ENCODE measurements at places on chromosomes 11 and 22.
A peak's percentile ranks its signal among the peaks of the same experiment; 100 is the strongest.

DNA sequence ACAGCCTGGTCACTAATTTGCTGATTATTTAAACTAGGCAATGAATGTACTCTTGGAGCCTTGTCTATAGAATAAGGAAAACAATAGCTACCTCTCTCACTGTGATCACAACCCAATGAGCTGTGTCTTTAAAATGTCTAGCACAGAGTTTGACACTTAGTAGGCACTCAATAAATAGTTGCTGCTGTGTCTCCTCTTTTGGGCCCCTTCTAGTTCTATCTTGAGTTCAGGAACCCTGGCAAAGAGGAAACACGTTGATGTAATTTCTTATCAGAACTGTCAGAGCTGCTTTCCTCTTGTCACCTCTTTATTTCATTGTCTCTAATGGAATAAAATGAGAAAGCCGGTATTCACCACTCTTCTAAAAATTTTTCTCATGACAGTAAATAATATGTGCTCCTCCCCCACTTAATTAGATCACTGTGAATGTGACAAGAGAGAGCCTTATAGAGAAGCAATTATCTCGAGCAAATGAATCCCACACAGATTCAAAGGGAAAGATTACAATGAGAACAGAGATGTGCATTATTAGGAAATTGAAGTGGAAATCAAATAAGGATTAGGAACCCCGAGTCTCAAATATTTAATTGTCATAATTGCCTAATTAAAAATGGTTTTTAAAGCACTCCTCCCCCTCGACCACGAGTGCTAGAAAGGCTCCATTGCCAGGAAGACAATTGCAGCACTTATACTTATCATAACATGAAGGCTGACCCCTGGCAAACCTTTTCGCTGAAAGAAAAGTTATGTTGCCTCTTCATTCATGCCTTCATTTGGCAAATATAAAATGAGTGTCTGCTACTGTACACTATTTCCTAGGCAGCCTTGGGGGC lies 175.0 kb upstream of the BDNF start:
- DNase-seq, result no peak

- DNase-seq, result no peak
These were observed 184.6 kb downstream of the LRRC4C start for GRCh38 chr11:41274831-41275230.

- DNase-seq, result no peak
These were observed 21.3 kb downstream of the TRIM44 start for GRCh38 chr11:35683728-35684339.

GRCh38 chr11:2347308-2347830 lies 29.7 kb upstream of the CD81 start:
- DNase-seq, result no peak

DNA sequence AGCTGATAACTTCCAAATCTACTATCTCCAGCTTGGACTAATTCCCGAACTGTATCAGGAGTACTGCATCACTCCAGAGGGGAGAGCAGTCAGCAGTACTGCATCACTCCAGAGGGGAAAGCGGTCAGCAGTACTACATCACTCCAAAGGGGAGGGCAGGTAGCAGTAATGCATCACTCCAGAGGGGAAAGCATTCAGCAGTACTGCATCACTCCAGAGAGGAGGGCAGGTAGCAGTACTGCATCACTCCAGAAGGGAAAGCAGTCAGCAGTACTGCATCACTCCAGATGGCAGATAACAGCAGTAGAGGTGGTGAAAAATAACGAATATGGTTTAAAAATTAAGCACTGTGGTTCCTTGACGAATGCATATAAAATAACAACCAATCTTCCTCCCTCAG lies 8.4 kb downstream of the CWC15 start:
- no peak for DNase-seq

DNA sequence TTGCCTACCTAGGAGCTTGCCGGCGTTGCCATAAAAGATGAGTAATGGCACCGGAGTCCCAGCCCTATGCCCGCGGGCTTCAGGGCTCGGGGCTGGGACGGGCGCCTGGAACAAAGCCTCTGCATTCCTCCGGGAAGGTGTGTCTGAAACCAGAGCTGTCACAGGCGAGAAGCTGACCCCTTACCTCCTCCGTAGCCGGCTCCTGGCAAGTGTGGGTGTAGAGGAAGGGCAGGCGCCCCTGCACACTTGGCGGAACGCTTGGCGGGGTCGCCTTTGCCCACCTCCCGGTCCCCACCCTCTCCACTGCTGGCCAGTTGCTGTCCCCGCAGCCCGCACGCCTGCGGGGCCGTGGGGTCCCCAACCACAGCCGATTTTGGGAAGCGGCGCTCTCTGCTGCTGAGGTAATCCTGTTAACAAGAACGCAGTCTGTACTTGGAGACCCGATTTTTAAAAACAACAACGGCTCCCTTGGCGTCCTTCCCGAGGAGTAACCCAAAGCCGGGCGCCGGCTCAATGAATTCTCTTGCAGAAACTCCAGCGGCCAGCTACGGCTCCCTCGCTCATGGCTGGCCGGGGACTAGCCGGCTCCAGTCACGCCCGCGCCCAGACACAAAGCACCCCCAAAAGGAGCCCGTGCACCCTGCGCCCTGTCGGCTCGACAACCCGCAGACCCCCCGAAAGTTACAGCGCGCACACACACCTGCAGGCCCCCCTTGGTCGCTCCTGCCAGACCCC lies 89.2 kb downstream of the PLEKHA7 start:
- DNase-seq, result no peak

DNA sequence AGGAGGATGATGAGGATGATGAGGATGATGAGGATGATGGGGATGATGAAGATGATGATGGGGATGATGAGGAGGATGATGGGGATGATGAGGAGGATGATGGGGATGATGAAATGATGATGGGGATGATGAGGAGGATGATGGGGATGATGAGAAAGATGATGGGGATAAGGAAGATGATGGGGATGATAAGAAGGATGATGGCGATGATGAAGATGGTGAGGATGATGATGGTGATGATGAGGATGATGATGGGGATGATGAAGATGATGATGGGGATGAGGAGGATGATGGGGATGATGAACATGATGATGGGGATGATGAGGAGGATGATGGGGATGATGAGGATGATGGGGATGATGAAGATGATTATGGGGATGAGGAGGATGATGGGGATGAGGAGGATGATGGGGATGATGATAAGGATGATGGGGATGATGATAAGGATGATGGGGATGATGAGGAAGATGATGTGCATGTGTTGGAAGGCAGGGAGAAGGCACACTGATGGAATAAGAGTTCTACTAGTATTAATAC lies 78.9 kb upstream of the MTMR2 start:
- DNase-seq, result no peak

DNA sequence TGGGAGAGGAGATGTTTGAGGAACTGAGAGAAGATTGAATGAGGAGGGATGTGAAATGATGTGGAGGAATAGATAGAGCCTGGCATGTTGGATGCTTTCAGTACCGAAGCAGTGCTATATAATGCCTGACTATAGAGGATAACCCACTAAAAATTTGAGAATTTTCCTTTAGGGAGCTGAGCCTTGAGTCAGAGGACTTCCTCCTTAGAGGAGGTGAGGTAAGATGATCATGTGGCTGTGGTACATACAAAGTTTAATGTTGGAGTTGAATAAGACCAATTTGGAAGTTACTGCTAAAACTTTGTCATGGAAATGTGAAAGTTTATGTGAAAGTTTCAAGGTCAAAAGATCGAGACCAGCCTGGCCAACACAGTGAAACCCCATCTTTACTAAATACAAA lies 66.9 kb downstream of the YAP1 start:
- no peak for DNase-seq

GRCh38 chr22:24812950-24813775 lies 7.2 kb downstream of the SGSM1 start:
- DNase-seq, result no peak

DNA sequence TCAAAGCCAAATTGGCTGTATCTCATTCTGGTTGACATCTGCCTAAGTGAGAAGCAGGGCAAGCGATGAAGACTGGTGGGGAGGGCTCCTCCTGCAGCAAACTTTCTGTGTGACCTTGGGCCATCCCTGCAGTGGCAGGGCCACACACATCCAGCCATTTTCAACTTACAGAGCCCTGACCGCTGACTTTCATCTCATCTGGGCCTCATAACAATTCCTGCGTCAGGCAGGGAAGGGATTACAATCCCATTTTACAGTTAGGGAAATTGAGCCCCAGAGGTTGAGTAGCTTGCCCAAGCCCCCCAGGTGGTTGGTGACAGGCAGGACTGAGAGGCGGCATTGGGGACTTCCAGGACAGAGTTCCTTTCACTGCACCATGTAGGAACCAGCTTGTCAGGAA lies 21.9 kb downstream of the TPBGL start:
- DNase-seq, result no peak

DNA sequence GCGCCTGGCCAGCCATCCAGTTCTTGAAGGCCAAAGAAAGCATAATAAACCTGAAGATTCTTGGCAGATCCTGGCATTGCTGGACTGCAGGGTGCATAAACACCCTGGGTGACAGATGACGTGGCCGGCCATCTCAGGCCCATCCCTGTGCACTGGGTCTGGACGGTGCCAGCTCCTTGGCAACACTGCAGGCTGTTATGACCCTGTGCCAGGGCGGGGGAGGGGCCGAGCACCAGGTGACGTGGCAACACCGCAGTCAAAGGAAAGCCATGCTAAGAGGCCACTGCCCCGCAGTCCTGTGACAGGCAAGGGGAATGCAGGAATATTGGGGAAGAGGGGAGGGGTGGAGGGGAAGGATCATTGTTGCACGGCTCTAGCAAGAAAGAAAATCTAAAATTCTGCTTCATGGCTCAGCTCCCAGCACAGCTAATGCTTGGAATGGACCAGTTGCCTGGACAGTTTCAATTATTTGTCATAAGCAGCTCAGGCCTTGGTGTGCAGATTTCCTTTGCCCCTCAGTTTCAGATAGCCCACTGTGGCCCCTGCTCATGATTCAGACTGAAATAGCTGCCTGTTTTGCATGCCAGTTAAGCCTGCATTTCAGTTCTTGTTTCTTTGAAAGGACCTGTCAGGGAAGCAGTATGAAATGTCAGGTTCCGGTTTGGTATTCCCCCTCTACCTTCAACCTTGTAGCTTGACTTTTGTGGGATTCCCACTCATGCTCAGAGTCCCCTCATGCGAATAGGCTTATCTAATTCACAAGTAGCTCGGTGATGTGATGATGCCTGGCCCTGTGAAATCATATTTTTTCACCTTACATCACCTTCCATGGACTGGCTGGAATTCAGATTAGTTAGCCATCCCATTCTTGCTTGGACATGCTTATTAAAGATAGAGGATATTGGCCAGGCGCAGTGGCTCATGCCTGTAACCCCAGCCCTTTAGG lies 29.7 kb upstream of the DDX6 start:
- no peak for DNase-seq

GRCh38 chr11:131688048-131688693 lies 317.8 kb downstream of the NTM start:
- DNase-seq, result peak; percentile 22

GRCh38 chr11:12170984-12171383 lies 60.6 kb downstream of the MICAL2 start:
- no peak for DNase-seq

DNA sequence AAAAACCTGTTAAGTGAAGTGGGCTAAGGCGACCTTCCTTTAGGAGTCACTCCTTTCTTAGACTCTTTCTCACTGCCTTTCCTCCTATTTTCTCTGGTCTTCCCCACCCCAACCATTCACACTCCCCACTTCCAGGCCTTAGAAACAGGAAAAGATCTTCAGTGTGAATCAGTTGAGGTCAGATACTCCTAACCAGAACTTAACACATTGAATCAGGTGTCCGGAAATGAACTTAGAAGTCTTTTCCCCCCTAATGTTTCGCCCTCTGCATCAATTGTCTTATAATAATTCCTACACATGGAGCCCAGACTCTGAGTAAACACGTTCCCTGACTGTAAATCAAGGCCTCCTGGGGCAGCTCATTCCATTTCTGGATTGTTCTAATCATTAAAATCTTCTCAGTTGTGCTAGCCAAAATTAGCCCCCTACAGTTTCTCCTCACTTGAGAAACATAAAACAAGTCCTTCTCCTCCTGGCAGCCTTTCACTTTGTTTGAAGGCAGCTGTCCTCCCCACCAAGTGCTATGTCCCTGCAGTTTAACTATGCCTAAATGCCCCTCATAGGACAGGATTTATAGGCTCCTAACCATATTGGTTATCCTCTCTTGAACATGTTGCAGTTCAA lies 32.7 kb upstream of the USP47 start:
- DNase-seq, result no peak

- DNase-seq, result peak; percentile 51
These were observed 11.1 kb downstream of the POLR3H start for GRCh38 chr22:41532908-41533825.

DNA sequence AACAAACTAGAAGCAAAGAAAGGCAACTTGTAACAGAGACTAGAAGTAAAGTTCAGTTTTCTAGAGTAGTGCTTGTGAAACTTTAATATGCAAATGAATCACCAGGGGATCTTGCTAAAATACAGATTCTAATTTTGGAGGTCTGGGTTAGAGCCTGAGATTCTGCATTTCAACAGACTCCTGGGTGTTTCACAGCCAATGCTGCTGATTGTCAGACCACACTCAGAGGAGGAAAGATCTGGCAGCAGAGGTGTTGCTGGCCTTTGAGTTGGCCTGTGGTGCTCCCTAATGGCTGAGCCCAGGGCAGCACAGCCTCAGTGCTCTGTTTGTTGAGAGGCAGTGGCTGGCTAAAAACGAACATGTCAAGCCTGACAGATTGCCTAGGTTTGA lies 5.4 kb downstream of the CRY2 start:
- no peak for DNase-seq

DNA sequence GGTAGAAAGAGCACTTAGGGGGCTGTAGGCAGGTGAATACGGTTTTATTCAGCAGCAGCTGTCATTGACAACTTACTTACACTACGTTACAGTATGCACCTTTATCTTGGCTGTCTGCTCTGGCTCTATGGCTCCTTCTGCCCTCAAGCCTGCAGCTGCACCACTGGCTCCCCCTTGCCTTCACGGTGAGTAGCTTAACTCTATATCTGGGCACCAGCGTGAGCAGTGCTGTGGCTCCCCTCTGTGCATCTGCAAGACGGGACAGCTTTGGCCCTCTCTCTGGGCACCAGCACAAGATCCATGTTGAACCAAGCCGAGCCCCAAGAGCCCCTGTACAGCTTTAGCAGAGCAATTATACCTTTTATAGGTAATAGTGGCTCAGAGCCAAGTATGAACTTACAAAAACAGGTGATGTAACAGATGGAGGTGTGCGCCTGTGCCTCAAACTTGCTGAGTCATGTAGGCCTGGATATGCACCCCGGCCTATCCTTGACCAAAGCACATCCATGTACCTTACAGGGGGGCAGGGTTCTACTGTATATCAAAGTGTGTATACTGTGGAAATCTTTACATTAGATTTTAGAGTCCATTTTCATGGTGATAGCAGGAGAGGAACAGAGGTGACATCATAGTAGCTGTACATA lies 96.9 kb upstream of the CTSC start:
- no peak for DNase-seq

- no peak for DNase-seq
These were observed 14.0 kb upstream of the WDR74 start for GRCh38 chr11:62853279-62853965.

All from stimulated activated CD8-positive, alpha-beta memory T cell treated with anti-CD3 and anti-CD28 coated beads, Interleukin-15, amount 100 ng/mL, for 48 hours (primary cell).